ENCODE measurements at places on chromosomes 7 and 10.
A peak's percentile ranks its signal among the peaks of the same experiment; 100 is the strongest.

DNA sequence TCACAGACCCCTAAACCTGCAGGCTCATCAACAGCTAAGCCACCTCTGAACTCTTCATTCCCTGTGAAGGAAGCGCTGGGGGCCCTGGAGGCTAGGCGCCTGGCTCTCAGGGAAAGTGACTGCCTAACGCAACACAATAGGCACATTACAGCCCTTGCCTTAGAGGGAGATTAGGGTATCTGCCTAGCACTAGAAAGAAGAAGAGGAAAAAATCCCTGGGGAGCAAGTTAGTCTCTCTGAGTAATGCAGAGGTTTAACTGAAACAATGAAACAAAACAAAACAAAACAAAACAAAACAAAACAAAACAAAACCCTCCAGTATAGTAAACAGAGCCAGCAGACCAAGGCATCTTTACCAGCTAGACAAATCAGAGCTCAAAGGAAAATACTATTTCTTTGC, 2.6 kb downstream of the ZNF777 start:
- no peak for DNase-seq

DNA sequence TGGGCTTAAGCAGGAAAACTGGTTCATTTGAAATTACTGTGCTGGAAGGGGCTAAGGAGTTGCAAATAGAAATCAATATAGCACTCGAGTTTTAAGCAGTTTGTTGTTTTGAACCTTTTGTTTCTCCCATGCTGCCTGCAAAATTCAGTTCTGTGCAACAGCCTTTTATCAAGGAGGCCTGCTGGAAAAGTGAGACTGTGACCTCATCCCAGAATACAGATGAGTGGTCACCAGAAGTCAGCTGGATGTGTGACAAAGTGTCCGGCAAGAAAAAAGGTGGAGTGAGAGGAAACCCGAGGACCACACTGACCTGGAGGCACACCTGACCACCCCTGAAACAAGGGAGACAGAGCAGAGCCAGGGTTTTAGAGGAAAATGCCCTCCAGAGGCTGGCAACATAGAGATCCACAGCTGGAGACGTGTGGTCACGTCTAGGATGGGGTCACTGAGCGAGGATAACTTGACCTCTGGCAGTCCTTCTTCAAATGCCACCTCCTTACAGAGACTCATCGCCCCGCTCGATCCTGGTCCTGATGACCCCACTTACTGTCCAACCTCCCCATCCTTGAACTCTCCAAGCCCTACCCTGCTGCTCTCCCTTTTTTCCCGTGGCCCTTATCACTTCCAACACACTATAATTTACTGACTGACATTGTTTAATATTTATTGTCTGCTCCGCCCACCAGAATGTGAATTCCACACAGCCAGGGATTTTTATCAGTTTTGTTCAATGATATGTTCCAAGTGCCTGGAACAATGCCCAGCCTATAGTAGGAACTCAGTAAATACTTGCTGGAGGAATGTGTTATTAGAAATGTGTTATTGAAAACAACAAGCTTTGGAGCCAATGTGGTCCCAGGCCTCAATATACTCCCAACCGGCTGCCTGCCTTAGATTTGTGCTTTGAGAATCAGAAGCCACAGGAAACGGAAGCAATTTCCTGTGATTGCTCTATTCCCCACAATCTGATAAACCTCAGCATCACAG, 243.8 kb downstream of the GLI3 start:
- no peak for DNase-seq

DNA sequence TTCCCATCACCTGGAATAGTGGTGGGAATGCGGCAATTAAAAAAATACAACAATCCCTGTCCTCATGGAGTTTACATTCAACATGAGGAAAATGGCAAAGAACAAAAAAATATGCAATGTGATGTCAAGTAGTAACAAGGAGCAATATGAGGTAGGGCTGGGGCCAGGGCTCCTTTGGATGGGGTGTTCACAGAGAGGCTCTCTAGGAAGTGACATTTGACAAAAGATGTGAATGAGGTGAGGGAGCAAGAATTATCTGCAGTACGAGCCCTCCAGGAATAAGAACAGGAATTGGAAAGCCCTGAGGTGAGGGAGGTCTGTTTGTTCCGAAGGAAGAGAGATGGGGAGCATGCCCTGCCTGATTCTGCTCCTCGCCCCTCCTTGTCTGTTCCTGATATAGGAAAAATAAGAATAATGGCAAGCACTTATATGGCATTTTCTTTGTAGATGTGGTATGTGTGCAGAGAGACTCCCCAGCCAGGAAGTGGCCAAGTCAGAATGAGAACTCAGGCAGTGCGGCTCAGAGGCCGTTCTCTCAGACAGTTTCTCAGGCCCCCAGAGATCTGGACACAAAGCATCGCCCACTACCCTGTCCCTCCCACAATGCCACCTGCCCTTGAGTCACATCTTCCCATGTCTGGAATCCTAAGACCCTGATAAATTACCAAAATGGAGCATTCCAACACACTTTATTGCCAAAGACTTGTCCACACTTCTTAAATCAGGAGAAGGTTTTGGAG, 105.6 kb downstream of the APBB1IP start:
- DNase-seq, result no peak

DNA sequence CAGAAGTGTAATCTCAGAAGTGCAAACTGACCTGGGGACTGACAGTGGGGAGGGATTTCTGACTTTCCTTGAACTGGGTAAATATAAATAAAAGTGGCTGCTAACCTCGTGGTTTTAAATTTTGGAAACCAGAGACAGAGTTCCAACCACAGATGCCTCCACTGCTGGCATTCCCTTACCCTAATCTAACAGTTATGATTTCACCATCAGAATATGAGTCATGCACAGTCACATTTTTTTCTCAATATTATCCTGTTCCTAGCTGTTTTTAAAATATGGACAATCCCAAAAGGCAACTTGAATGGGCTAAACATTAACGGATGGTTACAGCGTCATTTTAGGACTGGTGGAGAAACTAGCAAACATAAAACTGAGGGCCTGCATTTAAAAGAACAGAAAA, 264.3 kb upstream of the INHBA start:
- DNase-seq, result no peak

DNA sequence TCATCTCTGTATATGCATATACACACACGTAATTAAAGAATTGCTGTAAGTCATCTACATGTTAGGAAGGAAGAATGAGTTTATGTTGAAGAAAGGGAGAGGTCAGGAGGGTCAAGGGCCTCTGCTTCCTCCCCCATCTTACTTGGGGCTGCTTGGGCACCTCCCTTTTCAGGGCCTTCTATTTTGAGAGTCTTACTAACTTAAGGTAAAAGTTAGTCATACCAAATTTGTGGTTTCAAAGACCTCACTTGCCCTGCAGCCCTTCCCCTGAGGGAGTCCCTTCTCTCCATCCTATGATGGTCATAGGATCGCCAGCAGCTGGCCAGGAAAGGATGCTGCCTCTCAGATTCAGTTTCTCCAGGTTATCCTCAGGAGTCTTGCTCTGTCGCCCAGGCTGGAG, 2.6 kb downstream of the PLEKHS1 start:
- no peak for DNase-seq

GRCh38 chr10:28903063-28903462, 225.7 kb downstream of the BAMBI start:
- no peak for DNase-seq

GRCh38 chr7:31663072-31663471, 23.9 kb upstream of the PPP1R17 start:
- peak; percentile 63 for DNase-seq

GRCh38 chr7:112266141-112266540, 59.6 kb downstream of the ZNF277 start:
- DNase-seq, result no peak
